Endothelial cell of umbilical vein (primary cell): ENCODE measurements at places on chromosomes 7 and 10. TPM values are rescaled to one million over a fixed set of nuclear protein-coding genes. Genes with fewer than 3 reads are reported as not detected.
A peak's percentile ranks its signal among the peaks of the same experiment; 100 is the strongest.

DNA sequence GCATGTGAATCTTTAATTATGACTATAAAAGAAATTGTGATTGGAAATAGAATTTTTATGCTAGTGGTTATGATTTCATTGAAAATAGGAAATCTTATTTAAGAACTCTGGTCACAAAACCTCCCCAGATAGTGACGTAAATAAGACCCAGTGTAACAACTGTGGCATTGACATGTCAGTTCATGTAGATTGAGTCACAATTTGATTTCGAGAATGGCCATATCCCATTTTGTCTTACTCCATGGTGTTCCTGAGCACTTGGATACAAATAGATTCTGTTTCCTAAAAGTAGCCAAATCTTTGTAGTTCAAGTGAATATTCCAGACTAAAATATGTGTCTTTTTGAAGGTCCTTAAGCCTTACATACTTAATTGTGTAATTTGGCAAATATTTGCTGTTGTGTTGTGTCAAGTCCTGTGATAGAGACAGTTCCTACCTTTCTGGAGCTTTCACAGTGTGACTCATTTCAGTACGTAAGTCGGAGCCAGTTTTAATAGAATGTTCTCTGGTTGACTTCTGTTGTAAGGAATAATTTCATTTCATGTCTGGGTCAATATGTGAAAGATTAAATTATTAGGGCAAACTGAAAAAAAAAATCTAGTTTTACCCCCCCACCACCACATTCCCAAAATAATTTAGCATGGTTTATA lies 37.1 kb upstream of the TOMM7 start:
- no peak for DNase-seq

DNA sequence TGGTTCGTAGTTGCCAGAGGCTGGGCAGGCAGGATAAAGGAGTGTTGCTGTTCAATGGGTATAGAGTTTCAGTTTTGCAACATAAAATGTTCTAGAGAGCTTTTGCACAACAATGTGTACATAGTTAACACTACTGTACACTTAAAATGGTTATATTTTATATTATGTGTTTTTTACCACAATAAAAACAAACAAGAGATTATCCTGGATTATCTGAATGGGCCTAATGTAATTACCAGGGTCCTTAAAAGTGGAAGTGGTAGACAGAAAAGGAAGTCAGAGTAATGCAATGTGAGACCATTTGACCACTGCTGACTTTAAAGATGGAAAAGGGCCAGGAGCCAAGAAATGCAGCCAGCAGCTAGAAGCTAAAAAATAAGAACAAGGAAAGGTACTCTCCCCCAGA lies 159.7 kb downstream of the SGMS1 start:
- DNase-seq, result no peak

The EGFR gene
- polyA plus RNA-seq, result 1.3 and 1.5 TPM in 2 replicates

The CAV1 gene
- 3,129 and 3,339 TPM in 2 replicates for polyA plus RNA-seq

GRCh38 chr7:8217200-8218068 lies 44.5 kb downstream of the ICA1 start:
- DNase-seq, result peak; percentile 67
